ENCODE measurements at places on chromosomes 4 and X. TPM values are rescaled to one million over a fixed set of nuclear protein-coding genes. Genes with fewer than 3 reads are reported as not detected.

The KLF8 gene
- total RNA-seq, result 1.6 TPM

The MBNL3 gene
- 33.0 TPM for total RNA-seq

The BMPR1B gene
- not detected for total RNA-seq

The FHDC1 gene
- 0.06 TPM for total RNA-seq

The SEPTIN11 gene
- total RNA-seq, result 66.4 TPM

The ADD1 gene
- 136 TPM for total RNA-seq

The SPANXN4 gene
- not detected for total RNA-seq

The TLR10 gene
- total RNA-seq, result 0.29 TPM

The CORIN gene
- total RNA-seq, result not detected

The POU4F2 gene
- total RNA-seq, result not detected

The SPANXA1 gene
- not detected for total RNA-seq

Measured in activated naive CD8-positive, alpha-beta T cell treated with anti-CD3 and anti-CD28 coated beads for 36 hours (primary cell).